ENCODE measurements at places on chromosomes 11 and 22.

DNA sequence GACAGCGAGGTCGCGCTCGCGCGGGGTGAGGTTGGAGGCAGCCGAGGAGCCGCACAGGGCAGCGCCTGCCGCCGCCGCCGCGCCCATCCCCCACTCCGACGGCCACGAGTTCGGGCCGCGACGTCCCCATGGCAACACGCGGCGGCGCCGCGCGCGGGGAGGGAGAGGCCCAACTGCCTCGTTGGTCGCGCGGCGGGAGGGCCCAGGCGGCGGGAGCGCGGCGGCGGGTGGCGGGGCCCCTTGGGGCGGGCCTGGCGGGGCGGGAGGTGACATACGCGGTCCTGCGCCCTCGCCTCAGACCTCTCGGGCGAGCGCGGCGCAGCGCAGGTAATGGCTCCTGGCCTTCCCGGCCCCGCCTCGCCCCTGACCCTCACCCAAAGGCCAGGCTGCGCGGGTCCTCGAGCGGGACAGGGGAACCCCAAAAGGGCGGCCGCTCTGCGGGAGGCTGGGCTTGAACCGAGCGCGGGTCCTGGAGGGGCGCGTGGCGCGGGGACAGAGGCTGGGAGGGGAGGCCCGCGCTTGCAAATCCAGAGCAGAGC is at the start of gene DEUP1:
TSS of gene DEUP1 (plus strand) at position 297 of the 539 bp plus-strand sequence. CDS start 1,518 bp downstream, outside the sequence.
- DNase-seq: peak; percentile 57

GRCh38 chr11:68099474-68100405 is 21.4 kb downstream of the CHKA start:
- no peak for DNase-seq

DNA sequence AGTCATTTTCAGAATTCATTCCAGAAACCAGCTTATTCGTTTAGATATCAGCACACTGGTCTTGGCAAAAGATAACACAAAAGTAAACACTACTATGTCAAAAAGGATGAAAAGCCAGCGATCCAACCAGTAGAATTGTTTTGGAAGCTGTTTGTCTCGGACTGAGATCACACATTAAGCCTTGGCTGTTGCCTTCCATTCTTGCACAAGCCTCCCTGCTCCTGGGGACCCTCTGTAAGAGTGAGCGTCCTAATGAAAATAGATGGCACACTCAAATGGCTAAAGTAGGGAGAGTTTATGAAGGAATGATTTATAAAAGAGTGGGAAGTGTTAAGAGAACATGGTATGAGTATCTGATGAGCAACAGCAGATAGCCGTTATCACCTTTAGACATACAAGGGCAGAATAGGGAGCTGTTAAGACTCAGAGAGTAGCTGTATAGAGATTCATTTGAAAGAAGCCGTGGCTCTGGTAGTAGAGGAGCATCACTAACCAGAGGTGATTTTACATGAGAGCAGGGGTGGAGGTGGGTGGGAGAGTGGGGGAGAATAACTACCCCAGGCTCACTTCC is 25.2 kb downstream of the PDE3B start:
- DNase-seq: no peak

GRCh38 chr11:30619767-30620166 is 33.6 kb upstream of the MPPED2 start:
- DNase-seq: no peak

DNA sequence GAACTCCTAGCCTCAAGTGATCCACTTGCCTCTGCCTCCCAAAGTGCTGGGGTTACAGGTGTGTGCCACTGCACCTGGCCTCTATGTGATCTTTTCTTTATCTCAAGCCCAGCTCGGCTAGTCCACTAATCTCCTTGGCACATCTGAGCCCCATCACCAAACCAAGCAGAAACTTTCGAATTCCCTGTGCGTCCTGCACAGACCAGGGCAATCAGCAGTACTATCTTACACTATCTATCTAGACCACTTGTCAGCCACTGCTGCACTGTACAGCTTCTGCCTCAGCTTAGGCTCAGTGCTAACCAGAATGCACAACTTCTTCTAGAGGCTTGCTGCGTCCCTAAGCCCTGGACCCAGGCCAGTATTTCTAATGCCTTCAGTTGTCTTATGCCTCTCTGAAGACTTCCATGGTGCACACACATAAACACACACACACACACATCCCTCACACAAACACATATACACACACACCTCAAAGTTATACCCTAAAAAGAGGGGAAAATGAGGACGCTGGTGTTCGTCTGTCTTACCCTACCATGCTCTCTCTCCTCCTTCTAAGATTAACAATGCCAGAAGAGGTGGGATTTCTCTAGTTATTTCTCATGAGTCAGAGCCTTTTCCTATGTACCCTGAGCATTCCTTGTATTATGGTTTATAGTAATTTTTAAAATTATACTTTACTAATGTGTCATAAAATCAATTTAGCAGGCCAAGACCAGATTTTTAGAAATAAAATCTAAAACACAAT is 59.3 kb upstream of the FAM181B start:
- no peak for DNase-seq

DNA sequence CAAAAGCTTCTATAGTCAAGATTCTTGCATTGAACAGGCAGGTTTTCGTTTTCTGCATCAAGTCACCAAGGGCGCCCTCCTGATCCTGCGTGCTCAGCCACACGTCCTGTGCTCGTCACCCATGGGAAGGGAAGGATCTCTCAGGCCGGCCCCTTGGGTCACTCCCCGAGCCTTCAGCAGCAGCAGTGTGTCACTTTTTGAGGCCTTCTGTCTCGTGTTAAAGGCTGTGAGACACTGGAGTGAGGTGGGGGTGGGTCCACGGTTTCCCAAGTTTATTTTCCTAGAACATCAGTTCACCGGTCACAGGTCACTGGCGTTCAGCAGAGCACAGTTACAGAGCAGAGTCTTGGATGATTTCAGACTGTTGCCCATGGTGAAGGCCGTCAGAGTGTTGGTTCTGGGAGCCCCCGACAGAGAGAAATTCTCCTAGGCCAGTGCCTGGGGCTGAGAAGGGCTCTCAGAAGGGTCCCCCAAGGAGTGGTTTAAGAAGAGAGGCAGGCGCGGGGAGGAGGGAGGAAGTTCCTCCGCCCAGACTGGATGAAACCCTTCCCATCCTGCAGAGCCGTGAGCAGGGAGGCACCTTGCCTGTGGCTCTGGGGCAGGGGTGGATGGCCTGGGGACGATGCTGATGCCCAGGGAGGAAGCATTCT is 13.5 kb upstream of the ADORA2A start:
- no peak for DNase-seq

- DNase-seq: no peak
Measured at GRCh38 chr22:31122196-31122531, 602 bp upstream of the INPP5J start.

GRCh38 chr11:127307700-127308099 is 307.1 kb upstream of the KIRREL3 start:
- DNase-seq: no peak

DNA sequence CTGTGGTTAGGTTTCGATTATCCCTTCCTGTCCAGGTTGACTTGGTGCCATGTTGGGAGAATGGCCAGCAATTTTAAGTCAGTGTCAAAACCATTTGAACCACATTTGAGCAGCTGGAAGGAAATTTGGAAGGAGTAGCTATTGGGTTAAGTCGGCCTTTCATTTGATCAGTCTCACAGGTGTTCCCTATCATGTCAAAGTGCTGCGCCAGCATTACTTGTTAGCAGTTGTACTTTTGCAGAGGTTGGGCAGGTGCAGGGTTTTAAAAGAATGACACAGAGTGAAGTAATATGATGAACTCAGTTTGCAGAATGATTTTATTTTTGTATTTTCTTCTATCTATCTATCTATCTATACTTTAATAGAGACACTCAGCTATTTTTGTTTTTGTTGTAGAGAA is 6.4 kb upstream of the TYMP start:
- no peak for DNase-seq

GRCh38 chr11:6695377-6695776 is 12.2 kb upstream of the MRPL17 start:
- no peak for DNase-seq

DNA sequence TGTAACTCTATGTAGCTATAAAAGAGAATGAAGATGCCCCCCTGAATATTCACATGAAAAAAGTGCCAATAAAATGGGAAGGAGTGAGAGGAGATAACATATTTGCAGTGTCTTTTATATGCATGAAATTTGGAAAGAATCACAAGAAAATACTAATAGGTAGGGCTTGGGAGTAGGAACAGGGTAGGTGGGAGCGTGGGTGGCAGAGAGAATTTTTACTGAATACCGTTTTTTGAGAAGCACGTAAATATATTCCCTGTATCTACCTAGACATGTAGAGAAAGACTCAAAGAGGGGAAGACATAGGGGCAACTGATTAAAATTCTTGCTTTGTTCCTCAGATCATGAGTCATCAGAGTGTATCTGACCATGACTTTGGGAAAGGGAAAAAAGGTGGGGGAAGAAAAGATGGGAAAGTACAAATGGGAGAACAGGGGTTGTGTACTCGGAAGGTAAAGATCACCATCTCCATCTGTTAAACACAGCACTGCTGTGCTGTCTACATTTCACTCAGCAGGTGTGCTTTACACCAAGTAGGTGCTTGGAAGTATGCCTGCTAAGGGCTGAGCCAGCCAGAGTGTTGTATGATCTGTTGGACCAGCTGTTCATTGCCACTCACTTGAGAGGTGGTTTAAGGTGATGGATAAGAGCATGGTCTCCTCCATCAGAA is 16.0 kb downstream of the PRR5L start:
- no peak for DNase-seq

DNA sequence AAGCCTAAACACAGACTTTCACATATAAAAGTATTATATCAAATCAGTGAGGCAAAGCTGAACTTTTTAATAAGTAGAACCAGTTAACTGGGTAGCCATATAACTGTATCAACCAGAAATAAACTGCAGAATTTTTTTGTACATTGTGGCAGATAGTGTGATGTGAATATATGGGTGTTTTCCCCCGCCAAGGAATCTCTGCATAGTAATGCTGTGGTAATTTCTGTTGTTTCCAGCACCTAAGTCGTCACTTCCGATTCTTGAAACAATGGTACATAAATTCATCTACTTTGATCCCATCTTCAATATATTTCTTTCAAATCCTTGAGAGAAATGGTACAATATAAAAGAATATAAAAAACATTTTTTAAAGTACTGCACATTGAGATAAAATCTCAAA is 39.6 kb downstream of the NARS2 start:
- no peak for DNase-seq

DNA sequence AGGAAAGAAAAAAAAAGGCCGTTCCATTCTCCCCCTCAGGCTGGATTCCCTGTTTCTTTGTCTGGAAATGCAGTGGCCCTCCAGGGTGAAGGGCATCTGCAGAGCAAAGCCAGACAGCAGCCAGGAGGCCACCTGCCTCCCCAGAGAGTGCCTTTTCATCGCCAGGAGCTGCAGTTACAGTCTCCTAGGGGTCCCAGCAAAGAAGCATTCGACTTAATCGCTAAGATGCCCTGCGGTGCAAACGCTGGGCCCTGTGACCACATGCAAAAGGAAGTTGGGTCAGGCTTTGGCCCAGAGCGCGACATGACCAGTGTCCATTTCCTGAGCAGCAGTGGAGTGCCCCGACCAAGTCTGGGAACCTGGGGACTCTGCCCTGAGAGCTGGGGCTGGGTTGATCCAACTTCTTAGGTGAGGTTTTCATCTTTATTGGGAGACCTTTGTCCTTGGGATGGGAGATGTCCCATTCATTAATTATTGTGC is 304.6 kb downstream of the OPCML start:
- DNase-seq: no peak

GRCh38 chr22:46537225-46537945 is at the start of gene CELSR1:
Gene CELSR1 (minus strand): TSS chr22:46537620. CDS start chr22:46537170, 450 bp downstream.
- no peak for DNase-seq

GRCh38 chr11:134521001-134521400 is 109.0 kb upstream of the B3GAT1 start:
- no peak for DNase-seq

DNA sequence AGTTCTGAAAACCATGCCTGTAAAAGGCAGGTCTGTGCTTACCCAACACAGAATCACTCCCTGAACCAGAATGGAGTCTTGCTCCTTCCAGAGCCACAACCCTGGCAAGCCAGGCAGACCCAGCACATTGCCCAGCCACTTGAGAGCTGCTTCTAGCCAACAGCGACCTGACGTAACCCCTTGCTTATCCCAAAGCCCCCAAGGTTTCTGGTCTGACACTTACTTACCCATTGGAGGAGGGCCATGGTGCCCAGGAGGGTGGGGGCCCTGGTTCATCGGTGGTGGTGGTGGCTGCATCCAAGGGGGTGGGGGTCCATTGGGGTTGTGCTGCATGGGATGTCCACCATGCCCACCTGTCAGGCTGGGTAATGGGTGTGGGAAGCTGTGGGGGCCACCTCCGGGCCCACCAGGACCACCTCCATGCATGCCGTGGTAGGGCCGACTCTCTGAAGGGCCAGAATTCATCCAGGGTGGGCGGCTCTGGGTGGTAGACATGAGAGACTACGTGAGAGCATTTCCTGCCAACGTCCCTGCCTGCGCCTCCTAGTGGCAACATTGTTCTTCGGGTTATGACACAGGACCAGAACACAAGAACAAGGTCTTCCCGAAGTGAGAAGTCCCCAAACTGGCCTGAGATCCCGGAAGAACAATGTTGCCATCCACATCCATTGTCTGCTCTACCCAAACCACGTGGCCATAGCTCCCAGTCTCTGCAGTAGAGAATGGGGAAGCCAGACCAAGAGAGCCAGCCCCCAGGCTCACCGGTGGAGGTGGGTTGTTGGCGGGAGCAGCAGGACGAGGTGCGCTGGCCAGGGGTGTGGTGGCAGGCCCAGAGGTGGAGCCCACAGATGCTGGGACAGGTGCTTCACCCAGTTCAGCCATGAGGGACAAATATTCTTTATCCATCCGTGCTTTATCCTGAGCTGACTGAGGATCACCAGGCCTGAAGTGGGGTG is 7.8 kb upstream of the PYGM start:
- no peak for DNase-seq

- no peak for DNase-seq
Measured at GRCh38 chr11:28887681-28888080, 779.5 kb downstream of the METTL15 start.

DNA sequence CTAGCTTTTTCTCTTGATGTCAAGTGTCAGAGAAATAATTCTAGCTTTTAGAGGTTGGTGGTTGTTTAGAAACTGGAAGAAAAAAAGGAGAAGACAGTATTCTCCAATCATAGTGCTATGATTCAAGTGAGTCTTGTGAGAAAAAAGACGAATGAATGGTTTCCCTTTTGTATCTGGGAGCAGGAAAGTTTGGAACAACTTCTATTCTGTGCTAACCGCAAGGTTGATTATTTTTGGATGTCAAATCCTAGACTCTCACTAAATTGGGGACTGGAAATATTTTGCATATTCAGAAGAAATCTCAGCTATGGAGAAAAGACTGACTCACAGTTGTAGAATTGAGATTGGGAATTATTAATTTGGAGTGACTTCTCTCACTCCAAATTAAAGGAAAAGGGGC is 69.2 kb downstream of the SYT13 start:
- DNase-seq: no peak

- no peak for DNase-seq
Measured at GRCh38 chr11:48124880-48125279, 91.7 kb upstream of the OR4B1 start.

Measured in NCI-H1417 treated with DMSO at 0.1 percent for 48 hours (cell line).